ENCODE measurements at places on chromosomes 5 and 9.

- no peak for DNase-seq
Observed at GRCh38 chr9:97321691-97322090, 14.2 kb downstream of the CCDC180 start.

GRCh38 chr9:8822667-8823025 lies 1023.1 kb upstream of the DMAC1 start:
- no peak for DNase-seq

DNA sequence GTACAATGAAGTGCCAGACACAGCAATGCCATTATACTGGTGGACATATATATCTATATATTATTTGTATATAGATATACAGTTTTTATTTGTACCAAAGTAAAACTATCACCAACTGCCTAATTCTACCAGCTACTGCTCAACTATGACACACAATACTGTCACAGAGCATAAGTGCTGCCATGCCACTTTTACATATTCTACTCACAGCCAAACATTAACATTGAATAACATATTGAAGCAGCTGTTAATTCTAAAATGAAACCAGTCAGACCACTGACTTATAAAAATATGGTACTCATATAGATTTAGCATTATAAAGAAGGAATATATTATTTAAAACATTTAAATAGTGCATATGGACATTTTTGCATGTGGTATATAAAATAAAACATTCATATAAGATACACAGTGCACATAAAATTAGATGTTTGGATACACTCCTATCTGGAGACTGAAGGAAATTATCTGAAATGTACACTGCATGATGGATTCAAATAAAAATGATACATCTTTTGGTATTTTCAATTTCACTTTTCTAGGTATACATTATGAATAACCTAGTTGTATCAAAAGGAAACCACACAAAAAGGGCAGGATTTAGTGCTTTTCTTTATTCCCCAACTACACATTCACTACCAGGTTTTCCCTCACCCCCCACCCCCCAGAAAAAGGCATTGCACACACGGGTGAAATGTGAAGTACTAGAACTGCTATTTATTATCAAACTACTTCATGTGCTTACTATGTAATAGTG lies 48.9 kb downstream of the PKD2L2 start:
- no peak for DNase-seq

DNA sequence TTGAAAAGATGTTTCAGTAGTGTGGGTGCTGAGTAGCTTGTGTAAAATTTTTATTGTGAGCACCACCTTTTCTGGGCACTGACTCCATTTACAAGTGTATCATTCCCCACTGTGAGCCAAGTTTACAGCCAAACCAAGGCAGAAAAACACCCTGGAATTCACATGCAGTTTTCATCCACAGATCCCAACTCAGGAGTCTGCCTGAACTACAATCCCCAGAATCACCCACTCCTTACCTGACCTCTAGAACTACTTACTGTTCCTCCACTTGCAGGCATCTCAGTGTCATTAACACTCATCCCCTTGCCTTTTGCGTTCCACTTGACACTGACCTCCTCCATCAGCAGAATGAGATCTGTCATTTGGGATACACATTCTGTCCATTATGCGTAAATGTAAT lies 2042.6 kb upstream of the CDH6 start:
- no peak for DNase-seq

DNA sequence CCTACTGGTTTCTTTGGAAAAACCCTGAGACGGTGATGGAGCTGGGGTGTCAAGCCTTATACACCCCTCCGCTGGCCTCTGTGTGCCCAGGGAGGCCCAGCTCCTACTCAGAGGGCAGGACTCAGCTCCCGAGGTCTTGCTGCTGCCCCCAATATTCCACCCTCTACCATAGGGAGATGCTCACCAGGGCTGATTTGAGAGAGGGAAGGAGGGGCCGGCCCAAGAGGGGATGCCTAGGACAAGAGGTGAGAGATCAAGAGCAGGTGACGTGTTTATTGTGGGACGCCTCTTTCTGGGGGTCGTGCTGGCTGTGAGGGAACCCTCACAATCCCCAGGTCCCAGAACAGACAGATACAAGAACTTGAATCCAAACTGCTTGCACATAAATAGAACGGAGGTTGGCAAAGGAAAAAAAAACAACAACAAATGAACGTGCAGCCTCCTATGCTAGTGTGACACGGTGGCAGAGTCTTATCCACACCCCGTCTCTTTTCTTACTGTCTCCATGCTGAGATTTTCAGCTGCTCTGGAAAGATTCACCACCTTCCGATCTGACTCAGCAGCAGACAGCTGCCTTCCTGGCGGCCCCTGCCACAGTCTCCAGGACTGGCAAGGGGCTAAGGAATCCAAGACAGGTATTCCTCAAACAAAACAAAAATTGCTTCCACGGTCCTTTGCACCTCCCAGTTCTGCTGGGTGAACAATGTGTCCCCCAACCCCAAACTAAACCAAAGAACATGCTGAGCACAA lies 22.3 kb downstream of the FABP6 start:
- DNase-seq: no peak
